Hepatic stellate cell (primary cell): ENCODE measurements at places on chromosomes 5 and 9.

DNA sequence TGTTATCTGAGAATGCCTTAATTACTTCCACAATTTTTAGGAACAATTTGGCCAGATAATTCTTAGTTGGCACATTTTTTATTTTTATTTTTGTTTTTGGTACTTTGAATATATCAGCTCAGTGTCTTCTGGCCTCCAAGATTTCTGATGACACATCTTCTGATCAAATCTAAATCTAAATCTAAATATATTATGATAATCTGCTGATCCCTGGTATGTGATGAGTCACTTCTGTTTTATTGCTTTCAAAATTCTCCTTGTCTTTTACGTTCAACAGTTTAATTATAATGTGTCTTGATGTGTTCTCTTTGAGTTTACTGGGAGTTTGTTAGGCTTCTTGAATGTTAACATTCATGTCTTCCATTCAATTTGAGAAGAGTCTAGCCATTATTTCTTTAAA lies 436.8 kb downstream of the CDH9 start:
- no peak for DNase-seq

GRCh38 chr5:157253547-157253946 lies 12.4 kb upstream of the CYFIP2 start:
- DNase-seq: peak; percentile 70

- no peak for DNase-seq
These were observed 688.4 kb downstream of the PTPRD start for GRCh38 chr9:9924376-9924775.

DNA sequence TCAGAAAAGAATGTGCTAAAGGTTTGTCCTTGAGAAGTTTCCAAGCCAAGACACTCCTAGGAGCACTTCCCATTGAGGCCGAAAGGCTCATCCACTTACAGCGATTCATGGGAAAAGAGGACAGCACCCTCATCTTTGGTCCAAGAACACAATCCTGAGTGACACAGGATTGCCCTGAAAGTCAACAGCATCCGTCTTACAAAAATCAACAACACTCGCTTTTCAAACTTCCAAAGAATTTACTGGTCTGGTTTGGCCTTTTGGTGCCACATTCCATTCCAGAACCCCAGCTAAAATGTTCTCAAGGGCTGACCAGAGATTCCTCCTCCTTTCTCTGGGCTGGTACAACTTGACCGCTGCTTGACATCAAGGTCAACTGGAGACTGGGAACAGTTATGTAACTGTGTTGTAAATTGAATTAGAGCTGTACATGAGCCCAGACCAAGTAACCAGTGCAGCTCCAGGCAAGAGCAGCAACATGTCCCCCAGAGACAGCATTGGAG lies 415.8 kb upstream of the PIK3R1 start:
- DNase-seq: no peak

DNA sequence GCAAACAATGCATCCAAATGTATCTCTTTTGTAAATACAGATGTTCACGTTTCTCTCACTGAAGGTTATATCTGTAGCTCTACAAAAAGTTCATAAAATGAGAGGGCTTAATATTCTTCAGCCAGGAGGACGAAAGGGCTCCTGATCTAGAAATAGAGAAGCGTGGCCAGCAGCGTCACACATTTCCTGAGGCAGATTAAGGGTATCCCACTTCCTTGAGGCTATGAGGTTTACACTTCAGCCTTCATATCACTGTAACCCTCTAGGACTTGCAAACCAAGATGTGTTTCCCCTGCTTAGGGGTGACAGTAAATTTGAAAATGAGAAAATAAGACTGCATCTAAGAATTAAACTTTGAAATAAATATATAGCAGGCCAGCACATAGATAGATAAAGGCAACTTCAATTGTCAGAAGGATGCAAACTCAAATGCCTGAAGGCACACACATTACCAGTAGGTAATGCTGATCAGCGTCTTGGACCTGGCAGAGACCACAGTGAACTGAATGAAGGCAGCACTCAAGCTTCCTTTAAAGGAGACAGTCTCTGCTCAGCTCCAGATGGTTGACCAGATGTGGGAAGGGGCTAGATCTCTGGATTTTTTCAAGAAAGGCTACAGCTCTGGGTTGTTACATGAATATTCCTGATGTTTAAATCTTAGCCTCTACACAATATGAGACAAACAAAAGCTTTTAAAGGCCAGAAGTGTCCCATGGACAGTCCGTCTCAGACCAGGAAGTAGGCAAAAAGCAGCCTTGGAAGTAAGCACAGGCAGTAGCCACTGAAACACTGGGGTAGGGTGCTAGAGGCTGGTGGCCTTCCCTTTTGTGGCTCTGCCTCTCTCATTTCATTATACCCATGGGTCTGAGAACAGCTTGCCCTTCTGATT lies 197.7 kb downstream of the MCTP1 start:
- no peak for DNase-seq

GRCh38 chr5:166276006-166276405 lies 2015.4 kb upstream of the WWC1 start:
- DNase-seq: no peak

DNA sequence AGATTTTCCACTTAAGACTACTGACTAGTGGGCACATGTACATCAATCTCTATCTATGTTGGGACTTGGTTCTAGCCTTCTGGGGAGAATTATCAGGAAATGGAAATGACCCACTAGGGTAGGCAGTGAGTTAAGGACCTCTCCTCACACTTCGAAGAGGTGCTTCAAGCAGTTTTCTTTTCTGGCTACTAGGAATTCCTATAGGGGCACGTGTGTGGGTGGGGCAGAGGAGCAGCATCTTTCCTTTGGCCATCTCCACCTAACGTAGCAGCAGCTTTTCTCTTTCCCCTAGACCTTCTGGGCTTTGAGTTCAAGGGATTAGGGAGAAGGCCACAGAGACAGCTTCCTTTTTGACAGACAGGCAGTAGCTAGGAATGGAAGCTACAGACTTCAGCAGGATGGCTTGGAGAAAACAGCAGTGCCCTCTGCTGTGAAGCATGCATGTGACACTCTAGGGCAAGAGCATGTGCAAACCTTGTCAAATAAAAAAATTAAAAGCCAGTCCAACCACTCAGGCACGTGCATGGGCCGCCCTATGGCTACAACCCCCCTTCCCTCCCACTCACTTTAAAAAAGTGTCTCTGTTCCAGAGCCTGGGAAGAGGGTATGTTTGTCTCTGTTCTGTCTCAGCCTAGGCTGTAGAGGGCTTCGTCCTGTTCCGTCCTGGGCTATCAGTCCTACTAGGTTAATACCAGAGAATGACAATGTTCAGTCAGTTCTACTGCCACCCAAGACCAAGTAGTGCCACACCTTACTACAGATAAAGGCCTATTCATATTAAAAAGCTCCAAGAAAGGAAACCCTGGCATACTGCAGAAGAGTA lies 8.7 kb upstream of the GFRA3 start:
- DNase-seq: peak; percentile 61

GRCh38 chr5:71899865-71900342 lies 180.8 kb downstream of the CARTPT start:
- DNase-seq: no peak

DNA sequence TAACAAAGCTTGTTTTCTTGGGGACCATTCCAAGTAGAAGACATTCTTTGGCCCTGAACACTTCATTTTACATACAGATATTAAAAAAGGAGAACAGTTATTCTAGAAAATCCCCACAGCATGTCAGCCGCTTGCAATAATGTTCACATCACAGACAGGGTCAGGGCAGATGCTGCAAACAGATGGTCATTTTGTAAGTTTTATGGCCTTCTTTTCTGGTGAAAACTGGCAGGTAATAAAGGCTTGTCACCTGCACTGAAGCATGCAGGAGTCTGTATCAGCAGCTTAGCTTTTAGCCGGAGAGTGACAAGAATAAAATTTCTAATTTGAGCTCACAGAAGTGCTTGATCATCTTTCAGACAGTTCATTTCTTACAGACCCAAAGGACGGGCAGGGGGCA lies 220.9 kb upstream of the DAP start:
- DNase-seq: no peak

DNA sequence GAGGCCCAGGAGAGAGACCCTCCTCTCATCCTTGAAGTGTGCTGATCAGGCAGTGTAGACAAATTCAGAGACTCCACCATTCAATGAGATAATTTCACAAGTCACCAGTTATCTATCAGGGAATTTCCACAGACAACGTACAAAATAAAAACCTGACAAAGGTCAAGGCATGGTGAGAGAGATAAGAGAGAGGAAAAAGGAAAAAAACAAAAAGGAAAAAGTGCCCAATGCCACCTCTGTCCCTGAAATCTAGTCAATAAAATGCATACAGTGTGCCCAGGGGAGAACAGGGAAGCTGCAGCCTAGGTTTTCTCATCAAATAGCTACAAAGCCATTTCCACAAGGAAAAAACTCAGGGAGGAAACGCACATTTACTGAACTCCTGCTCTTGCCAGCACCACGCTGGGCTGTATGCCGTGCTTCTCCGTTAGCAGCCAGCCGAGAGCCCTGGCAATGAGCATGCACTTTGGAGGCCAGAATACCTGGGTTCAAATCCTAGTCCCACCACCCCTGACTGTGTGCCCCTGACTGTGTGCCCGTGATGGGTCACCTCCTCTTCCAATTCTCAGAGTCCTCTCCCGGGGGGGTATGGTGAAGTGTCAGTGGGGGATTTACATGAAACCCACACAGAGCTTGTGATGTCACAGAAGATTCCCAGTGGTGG lies 11.6 kb downstream of the WHRN start:
- DNase-seq: no peak

DNA sequence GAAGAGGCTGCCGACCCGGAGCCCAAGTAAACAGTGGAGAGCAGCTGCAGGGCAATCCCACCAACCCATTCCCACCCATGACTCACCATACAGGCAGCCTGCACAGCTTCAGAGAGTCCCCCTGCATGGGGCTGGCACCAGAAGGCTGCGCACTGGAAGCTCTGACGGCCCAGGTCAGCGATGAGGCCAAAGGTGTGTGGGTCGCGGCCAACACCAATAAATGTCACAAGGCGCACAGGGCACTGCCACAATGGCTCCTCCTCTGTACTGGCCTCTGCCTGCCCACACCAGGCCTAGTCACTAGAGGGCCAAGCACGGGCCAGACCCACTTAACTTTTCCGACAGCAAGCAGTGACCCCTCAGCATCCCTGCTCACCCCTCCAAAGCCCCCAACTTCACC lies 3.0 kb upstream of the SRA1 start:
- no peak for DNase-seq

DNA sequence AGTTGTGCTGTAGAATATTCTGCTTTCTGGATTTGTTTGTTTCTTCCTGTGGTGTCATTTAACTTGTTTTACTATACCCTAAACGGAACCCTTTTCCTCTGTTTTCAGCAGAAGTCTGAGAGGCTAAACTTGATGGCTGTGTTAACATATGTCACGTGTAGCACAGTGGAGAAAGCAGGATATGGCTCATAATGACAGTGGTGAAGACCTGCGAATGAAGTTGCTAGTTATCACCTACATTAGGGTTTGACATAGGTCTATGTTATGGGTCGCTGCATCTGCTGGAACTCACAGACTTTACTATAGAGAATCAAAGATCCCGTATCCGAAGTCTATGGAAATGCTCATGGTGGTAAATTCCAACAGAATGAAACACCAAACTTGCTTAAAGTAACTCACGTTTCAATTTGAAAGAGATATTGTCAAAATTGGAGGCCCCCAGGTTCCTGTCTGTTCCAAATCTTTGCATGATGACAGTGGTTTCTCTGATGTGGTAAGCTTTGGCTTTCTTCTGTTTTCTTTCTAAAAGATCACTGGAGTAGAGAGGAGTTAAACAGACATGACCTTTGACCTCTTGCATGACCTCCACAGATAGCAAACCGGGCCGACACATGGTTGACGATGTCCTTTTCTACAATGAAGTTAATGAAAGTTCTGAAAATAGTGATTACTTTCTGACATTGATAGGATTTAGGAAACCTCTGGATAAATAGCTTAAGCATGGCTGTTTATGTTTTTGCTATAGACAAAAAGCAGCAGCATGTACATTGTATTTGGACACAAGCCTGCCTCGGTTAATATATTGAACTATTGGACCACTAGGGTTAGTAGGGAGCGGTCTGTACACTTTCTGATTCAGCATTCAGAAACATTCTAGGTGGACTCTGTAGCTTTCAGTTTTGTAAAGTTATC lies 3.1 kb upstream of the CATSPER3 start:
- no peak for DNase-seq

DNA sequence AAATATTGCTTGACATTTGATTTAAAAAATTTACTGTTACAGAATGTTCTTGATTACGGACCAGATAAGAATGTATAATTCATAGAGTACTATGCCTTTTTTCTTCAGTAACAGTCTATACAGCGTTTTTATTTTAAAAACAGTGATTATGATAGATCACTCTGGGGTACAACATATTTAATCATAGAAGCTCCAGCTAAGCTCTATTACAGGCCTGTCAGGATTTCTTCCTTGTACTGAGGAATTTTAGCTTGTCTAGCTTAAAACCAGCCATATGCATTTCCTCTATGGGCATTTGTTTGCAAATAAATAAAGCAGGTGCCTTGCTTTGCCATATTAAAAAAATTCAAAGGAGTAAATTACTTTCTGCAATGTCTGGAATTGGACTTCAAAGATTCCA lies 423.8 kb downstream of the BNC2 start:
- DNase-seq: no peak

DNA sequence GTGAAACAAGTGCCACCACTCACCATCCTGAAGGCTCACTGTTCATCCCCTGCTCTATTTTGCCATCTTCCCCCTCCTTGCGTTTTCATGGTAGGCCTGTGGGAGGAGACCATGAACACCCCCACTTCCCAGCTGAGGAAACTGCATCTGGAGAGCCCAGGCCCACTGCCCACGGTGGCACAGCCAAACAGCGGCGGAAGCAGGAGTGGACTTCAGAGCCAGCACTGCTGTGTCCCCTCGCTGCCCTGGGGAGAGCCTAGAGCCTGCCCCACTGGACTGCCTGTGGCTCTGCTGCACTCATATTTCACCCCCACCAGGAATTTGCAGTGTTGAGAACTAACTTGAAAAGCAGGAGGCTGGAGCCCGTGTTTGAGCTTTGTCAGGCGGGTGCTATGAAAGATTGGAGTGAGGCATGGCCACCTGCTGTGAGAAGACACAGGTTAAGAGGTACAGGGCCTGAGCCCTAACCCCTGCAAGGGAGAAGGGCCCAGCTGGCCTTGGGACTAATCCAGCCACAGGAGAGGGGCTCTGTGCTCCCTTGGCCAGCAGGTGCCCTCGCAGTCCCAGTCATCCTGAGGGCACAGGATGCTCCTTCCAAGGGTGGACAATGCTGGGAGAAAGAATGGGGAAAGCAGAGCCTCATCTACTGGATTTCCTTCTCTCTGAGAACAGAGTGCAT lies 79.0 kb downstream of the MACROH2A1 start:
- no peak for DNase-seq

DNA sequence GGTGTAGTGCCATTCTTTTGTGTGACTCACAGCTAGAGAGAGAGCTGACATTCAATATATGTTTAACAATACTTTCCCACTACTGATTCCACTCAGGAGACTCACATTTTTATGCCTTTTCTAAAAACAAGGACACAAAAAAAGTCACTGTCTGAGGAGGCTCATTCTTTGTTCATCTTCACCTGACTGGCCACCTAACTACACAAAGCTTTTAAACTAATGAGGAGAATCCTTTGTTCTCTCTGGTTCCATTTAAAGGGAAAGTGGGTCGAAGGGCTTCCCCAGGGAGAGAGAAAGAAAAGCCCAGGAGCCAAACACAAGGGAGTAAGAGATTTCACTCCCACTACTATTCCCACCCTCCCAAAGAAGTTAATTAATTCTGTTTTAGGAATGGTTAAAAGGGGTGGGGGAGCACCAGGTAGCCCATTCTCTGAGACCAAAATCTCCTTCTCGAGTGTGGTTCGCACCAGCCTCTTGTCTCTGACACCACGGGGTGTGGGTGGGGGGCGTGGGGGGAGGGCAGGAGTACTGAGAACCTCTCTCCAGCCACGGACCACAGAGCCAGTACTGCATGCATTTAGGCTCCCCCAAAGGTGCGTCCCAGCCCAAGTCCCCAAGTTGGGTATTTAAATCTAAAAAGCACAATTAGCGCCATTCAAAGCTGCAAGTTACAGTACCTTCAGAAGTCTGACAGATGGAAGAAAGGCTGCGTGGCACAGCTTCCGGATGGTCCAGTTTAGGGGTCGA lies 747 bp downstream of the TRPM3 start:
- no peak for DNase-seq
